T-helper 2 cell treated with Interferon-gamma antibody and Interleukin-4, amounts not matched to agents 5 μg/mL and 100 μg/mL, for 36 hours (primary cell): ENCODE measurements at places on chromosomes 2 and 18.
A peak's percentile ranks its signal among the peaks of the same experiment; 100 is the strongest.

DNA sequence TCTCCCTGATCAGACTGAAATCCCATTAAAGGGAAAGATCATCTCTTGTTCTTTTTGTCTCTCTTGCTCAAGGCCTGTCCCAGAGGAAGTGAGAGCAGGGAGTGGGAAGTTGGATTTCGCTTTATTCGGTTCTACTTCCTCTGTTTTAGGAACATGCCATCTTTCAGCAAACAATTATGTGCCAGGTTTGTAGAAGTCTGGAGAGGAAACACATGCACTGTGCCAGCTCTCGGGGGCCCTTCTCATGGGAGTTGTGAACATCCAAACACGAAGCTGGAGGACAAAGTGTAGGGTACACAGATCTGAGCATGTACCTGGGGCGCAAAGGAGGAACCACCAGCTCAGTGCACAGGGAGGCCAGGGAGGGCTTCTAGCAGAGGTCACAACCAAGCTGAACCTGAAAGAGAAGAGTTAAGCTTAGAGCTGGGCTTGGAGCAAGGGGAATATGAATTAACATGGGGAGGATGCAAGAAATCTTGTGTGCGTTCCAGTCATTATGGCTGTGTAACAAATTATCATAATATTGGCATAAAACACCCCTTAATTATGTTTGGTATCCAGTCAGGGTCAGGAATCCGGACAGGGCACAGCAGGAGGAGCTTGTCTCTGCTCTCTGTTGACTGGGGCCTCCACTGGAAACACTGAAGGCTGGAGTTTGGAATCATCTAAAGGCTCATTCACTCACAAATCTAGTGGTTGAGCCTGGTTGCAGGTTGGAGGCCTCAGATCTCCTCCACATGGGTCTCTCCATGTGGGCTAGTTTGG, 128.6 kb downstream of the ZFP36L2 start:
- DNase-seq: no peak

GRCh38 chr2:206442833-206443734, at the start of gene ADAM23:
Gene ADAM23 (plus strand): TSS chr2:206443532. CDS start chr2:206443867, 335 bp downstream.
- DNase-seq: peak; percentile 49

- DNase-seq: no peak
These were observed 1.1 kb downstream of the TRABD2A start for GRCh38 chr2:84879584-84880394.

DNA sequence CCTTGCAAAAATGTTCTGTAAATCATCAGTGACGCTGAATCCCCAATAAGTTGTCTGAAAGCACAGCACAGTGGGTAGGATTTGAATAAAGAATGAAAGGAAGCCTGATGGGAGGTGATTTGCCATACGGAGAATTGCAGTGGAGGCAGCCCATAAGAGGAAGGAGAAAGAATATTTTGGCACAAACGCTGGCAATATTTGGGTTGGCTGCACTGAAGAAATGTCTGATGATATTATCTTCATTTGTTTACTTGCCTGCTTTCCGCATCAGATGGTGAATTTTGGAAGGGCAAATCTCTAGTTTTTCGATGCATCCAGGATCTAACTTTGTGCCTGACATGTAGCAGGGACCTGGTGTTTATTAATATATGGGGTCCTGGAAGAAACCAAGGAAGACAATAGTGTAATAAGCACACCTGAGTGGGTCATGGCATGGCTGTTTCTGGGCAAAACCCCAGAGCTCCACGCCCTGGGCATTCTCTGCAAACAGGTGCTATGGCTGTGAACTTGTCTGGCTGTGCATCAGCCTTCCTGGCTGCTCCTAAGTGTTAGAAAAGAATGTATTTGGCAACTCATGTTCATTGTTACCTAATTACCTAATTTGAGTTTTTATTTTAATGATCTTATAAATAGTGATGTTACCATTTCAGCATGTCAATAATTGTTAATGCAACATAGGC, 5.9 kb downstream of the GALR1 start:
- DNase-seq: no peak

DNA sequence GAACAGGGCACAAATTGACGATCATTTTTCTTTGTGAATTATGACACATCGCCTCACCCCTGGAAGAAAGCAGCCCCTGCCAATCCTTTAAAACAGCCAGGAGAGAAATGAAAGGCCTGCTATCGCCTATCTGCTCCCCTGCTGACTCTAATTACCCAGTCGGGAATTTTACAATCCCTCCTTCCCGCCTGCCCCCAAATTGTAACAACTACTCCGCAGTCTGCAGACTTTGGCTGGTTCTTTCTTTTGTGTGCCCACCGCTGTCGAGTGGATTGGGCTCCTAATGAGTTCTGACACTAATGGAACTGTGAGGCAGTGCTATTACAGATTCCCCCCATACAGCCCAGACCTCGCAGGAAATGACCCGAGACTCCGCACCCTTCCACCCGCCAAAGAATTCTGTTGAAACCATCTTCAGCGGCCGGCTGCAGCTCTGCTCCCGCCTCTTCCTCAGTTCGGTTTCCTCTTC, 281.2 kb upstream of the PARD3B start:
- no peak for DNase-seq

- no peak for DNase-seq
These were observed 525.5 kb upstream of the CHAC2 start for GRCh38 chr2:53242090-53242489.

GRCh38 chr18:34873986-34874580, 164.0 kb downstream of the DTNA start:
- DNase-seq: no peak

- DNase-seq: no peak
These were observed 93.6 kb downstream of the LIPG start for GRCh38 chr18:49655266-49656072.

- no peak for DNase-seq
These were observed 36.3 kb upstream of the ACVR2A start for GRCh38 chr2:147808520-147808919.

DNA sequence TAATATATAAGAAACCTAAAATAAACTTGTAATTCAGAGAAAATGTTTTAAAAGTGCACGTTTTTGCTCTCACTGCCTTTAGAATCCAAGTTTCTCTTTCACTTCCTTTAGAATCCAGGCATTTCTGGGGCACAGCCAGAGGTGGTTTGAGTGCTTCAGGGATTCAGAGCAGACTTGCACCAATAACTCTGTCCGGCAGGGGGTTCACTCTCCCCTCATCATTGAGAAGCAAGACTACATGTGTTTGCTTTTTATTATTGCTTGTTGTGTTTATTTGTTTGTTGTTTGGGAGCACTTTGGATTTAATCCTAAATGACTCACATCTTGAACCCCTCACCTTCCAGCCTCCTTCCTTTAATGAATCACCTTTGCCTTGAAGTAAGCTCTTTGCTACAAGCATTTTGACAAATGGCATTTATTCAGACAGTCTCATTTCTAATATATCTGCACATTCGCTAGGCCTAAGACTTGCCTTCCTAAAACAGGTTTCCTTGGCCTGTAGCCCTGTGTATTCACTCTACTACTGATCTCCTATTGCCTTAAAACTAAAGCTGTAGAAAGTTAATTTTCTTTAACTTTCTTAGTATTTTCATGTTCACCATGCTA, 233.5 kb upstream of the ATP5MC3 start:
- no peak for DNase-seq

GRCh38 chr18:28208268-28208667, 31.3 kb upstream of the CDH2 start:
- no peak for DNase-seq

DNA sequence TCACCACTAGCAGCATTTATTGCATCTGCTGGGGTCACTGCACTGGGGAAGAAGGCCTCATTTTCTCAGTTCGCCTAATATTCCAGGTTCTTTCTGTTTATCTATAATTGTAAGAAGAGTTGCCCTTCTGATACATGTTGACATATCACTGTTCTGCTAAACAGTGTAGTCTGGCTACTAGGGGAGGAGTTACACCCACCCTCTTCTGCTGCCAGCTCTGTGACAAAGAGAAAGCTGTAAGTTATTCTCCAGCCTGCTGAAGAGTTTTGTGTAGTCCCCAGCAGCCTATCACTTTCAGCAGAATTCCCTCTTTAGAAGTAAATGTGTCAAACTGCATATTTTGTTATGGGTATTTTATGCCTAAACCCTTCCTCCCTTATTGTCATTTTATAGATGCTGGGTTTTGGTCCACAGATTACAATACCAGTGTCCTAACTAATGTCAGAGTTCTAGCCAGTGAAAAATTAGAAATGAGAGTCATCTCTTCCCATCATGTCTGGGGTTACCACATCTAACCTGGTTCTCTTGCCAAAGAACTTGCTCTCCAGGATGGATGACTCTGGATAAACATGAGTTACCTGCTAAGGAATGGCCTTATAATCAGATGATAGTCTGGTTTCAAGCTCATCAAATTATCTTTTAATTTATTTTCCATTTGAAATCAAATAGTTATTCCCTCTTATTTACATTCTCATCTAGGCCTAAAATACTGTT, 5.6 kb upstream of the MBOAT2 start:
- no peak for DNase-seq

- no peak for DNase-seq
These were observed 14.9 kb downstream of the ERFE start for GRCh38 chr2:238173692-238174091.

DNA sequence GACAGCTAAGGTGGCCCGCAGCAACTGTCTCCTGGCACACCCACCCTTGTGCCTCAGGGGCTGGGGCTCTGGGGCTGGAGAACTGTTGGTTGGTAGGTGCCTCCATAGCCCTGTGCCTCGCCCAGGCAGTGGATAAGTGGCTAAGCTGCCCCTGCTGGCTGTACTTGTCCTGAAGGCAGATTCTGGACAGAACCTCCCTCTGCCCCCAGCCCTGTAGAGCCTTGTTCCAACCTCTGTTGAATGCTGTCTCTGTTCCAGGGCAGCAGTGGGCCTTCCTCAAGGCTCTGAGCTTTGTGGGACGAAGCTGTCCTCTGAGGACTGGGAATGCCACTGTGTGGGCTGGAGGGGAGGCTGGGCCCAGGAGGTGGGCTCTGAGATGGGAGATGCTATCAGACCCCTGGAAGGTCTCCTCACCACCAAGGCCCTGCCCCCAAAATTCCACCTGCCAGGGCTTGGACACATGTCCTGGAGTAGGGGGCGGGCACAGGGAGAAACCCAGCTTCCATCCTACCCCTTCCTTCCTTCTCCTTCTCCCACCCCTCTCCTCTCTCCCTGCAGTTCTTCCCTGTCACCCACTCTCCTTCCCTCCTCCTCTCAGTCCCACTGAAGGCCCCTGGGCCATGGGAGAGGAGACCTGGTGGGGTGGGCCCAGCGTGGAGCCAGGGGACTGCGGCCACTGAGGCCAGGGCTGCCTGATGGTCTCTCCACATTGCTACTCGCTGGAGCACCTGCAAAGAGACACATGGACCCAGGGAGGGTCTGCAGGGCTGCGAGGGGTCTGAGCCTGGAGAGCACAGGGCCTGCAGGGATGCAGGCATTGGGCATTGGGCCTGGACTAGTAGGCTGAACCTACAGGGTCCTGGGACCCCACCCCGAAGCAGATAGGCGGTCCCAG, 1.7 kb upstream of the PDCD1 start:
- DNase-seq: no peak

DNA sequence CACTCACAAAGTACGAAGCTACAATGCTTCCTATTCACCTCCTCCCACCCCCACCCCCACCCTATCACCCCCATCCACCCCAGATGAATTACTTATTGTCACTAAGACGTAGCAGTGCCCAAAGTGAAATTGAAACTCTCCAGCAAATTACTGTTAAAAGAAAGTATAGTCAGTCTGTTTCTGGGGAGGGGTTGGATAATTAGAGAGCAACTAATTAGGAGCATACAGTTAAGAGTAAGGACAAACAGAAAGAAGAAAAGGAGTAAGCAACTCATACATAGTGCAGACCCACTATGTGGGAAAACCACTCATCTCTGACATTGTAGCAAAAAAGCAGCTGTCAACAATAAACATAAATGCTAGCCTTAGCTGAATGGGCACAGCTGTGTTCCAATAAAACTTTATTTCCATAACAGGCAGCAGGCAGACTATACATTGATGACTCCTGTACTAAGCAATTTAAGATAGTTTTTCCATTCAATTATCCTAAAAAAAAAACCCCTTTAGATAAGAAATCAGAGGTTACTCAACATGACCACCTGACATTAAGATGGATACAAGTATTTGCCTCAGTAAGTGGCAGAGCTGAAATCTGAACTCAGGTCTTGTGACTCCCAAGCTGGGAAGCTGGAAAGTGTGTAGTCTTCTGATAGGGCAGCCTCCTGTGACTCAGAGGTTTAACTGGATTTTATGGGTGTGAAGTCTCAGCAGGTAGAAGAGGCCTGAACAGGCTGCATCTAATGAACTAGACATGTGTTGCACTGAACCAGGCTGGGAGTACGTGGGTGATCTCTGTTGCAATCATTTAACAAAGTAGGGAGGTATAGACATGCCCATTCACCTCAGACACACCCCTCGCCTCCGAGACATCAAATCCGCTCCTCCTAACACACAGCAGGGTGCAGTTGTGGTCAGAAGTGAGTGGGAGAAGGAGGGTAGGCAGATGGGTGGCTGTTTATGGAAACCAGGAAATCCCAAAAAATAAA, 171.8 kb upstream of the KLF7 start:
- DNase-seq: peak; percentile 42

DNA sequence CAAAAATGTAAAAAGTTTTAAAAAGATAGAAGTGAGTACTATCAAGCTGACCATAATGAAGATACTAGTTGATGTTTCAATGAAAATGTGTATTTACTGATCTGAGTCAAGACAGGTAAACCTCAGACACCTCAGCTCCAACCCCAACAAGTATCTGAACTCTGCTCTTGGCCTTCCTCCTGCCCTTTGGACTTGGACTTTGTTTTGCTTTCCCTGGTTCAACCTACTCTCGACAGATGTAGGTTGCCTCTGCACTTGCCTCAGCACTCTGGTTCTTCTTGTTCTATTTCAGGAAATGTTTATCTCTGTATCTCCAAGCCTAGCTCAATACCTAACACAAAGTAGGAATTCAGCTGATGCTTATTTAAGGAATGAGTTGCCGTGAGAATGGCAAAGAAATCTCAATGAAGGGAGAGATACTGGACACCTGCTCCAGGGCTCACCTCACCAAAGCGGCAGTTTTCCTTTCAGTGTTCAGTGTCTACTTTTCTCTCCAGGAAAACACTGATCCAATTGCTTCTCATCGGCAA, 248.8 kb upstream of the CTAGE1 start:
- DNase-seq: no peak

DNA sequence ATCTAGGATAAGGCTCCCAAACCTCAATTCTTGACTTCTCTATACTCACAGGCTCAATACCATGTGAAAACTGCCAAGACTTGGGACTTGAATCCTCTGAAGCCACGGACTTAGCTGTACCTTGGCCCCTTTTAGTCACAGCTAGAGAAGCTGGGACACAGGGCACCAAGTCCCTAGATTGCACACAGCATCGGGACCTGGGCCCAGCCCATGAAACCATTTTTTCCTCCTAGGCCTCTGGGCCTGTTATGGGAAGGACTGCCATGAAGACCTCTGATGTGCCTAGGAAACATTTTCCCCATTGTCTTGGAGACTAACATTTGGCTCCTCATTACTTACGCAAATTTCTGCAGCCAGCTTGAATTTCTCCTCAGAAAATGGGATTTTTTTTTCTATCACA, 1011.8 kb upstream of the DDX18 start:
- DNase-seq: no peak

- DNase-seq: no peak
These were observed 321.1 kb downstream of the SATB2 start for GRCh38 chr2:199136681-199137080.

DNA sequence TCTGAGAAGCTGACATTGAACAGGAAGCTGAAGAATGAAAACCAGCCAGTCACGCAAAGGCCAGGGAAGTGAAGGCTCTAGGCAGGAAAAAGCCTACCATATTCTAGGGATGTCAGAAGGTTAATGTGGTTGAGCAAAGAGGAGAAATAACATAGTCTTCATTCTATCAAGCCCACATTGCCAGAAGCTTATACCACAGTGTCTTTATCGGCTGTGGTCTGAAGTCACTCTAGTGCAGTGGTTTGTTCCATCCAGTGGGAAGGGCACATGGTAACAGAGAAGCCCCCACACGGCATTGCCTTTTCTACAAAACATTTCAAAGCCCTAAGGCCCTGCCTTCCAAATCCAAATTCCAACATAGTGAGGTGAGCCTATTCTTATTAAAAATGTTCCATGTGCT, 311.3 kb downstream of the TNS1 start:
- no peak for DNase-seq
